GM12891 (cell line): ENCODE measurements at places on chromosomes 1 and 21.

GRCh38 chr21:28762357-28762735 lies 230.3 kb downstream of the LTN1 start:
- no peak for DNase-seq

- DNase-seq, result no peak
These were observed 15.8 kb downstream of the GADD45A start for GRCh38 chr1:67700692-67701410.

- no peak for DNase-seq
These were observed 17.2 kb downstream of the SPOCD1 start for GRCh38 chr1:31798433-31799195.

GRCh38 chr21:35366394-35367080 lies 317.4 kb upstream of the RUNX1 start:
- no peak for DNase-seq

DNA sequence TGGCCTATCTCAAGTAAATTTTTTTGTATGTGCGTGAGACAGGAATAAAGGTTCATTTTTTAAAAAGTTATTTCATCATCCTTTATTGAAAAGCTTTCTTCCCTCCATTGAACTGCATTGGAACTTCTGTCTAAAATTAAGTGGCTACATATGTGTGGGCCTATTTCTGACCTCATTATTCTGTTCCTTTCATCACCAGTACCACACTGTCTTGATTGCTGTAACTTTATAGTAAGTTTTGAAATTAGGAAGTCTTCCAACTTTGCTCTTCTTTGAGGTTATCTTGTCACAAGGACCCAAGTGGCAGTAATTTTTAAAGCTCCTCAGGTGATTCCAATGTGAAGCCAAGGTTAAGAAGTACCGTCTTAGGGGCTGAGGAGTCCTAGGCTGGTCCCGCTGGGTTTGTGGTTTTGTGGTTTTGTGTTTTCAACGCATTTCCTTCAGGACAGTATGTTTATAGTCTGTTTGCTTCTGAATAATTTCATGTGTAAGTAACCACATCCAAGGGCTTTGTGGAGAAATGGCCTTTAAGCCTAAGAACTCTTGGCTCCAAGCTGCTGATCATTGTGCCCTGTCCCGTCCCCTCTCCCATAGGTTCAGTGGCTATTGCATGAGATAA lies 12.4 kb upstream of the SCAF4 start:
- no peak for DNase-seq

GRCh38 chr1:224503161-224504118 lies 68.8 kb upstream of the WDR26 start:
- DNase-seq, result peak; percentile 80

DNA sequence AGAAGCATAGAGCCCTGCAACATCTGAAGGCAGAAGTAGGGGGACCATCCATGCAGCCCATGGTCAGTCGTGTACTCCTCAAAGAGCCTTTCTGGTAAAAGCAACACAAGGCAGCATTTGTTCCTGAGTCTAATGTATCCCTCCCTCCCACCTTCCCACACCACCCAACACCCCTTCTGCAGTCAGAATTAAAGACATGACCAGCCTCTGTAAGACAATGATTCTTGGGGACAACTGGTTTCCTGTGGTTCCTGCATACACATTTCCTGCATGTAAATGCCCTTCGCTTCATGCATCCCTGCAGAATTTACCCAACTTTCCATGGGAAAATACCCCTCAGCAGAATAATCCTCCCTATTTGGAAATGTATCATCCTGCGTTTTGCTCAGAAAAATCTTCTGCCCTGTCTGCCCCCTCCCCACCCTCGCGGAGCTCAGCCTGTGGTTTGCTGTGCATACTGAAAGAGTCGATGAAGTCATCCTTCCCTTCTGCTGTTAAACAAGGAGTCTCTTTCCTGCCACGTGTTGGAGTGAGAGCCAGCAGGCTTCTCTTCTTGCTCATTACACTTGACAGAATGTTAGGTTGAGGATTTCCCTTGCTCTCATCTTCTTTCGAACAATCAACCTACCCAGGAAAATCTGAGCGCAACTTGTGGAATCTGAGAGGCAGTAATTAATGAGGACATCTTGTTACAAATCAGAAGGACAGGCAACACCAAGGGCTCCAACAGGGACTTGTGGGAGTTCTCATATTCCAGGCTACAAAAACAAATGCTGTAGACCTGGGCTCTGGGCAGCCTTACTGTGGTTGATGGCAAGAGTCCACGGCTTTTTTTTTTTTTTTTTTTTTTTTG lies 4.7 kb downstream of the TNN start:
- peak; percentile 27 for DNase-seq

DNA sequence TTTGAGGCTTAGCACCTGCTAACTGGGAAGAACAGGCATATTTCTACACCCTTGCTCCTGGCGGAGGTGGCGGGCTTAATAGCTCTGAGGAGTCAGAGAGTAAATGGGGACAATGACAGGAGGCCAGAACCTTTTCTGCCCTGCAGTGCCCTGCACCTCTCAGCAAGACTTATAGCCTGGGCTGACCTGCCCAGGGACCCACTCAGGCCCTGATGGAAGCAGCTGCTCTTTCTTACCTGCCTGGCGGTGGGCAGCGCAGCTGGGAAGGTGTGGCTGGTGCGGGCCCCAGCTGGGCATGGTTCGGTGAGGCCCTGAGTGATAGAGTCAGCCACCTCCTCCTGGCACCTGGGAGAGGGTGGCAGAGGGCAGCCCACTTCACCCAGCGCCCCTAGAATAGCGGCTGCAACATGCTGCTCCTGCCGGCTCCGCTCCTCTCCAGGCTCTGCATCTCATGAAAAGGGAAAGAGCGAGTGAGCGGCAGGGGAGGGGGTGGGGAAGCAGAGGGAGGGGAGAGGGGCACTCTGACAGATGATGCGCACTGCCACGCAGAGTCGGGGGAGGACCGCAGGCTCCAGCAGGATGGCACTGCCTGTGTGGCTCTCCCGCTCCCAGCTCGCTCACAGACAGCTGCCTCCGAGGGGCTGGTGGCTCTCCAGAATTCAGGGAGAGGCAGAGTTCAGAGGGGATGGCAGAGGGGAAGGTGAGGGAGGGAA lies at the start of gene RGS8:
RGS8 (minus strand) TSS at position 472 of the 713 bp plus-strand sequence. CDS start 14,938 bp downstream, outside the sequence.
- DNase-seq, result no peak

DNA sequence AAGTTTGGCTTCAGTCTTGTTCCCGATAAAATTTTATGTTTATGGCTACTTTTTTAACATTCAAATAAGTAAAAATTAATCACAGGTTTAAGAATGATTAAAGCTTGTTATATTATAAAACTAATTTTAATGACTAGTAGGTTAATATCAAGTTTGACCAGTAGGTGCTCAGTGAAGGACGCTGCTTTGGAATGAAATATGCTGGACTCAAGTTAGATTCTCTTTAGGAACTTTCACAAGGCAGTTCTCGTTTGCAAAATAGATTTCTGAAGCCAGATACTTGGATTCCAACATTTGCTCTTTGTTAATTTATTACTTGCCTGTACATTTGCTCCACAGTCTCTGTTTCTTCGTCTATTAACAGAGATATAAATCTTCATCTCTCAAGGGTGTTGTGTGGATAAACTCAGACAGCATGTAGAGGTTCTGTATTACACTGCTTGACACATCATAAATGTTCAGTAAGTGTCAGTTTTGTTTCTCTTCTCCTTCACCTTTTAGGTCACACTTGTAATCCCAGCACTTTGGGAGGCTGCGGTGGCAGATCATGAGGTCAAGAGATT lies 432.8 kb upstream of the CHRM3 start:
- no peak for DNase-seq

GRCh38 chr1:31183927-31184554 lies 55.6 kb downstream of the NKAIN1 start:
- DNase-seq, result no peak

- DNase-seq, result no peak
These were observed 10.9 kb downstream of the PCSK9 start for GRCh38 chr1:55050283-55050682.

DNA sequence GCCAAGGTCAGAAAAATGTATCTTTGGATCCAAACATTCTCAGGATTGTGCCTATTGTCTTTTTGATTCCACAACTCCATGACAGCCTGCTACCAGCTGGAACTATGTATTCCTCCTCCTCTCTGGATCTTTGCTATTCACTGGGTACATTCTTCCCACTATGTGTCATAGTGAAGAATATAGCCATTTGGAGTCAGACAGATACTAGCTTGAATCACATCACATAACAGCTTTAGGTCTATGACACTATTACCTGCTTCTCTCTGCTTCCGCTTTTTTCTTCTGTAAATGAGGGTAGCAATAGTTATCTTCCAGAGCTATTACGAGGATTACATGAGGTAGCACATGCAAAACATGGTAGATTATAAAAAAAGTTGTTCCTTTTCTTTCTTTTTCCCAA lies 5.4 kb upstream of the EXO1 start:
- DNase-seq, result no peak

DNA sequence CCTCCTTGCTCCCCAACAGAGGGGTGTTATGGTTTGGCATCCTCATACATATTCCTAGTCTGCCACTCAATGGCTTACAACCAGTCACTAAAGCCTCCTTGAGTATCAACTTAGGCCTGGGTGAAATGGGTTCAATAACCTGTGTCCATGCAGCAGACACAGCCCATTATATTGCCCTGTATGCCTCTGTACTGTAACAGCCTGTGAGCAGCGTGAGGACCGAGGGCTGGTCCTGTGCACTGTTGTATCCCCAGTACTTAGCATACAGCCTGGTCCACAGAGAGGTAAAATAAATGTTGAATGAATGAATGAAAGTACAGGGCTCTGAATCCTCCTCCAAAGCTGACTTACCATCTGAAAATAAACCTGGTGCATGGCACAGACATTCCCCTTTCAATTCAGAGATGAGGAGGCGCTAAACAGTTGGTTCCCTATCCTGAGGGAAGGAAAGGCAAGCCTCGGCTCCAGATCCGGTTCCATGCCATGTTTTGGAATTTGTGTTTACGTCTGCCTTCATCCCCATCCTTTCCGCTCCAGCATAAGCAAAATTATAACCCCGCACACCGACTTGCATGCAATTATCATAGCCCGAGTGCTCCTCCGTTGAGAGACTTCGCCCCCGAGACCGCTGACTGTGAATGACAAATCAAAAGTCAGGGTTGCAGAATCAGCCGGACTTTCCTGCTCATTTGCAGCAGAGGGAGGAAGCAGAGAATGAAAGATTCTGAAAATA lies 45.0 kb upstream of the DNAJC6 start:
- no peak for DNase-seq

- DNase-seq, result no peak
These were observed 14.5 kb downstream of the RGS4 start for GRCh38 chr1:163083690-163084089.

DNA sequence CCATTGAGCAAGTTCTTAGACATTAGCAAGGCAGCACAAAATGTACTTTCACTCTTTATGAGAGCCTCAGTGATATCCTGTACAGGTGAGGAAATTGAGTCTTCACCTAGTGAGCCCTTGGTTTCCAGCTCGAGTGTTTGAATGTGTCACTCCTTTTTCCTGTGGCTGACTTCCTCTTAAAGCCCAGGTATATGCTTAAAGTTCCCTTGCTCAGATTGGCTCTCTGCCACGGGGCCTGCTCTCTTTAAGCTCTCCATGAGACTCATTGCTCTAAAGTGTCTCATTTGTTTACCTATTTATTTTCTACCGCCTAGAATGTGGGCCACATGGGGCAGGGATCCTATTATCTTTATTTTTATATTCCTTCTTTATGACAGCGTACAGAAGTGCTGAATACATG lies 324.9 kb downstream of the SIPA1L2 start:
- DNase-seq, result no peak

DNA sequence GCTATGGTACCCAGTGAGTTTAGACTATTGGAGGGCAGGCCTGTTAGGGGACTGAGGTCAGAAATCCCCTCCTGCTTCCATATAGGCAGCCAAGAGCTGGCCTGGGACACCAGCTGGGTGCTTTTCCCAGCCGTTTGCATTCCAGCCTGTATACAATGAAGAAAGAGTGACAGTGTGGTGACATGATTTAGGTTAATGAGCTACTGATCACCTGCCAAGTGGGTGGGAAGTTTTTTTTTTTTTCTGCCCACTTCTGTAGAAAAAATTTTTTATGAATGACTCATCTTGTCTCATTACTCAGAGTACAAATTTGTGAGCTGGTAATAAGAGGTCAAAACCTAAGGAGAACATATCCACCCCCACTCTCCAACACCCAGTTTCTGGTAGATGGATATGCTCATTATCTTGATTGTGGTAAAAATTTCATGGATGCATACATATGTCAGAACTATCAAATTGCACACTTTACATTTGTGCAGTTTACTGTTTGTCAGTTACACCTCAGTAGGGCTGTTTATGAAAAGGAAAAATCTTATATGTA lies 16.4 kb upstream of the CGN start:
- no peak for DNase-seq

- DNase-seq, result peak; percentile 60
These were observed 11.6 kb upstream of the TTC39A start for GRCh38 chr1:51341876-51342496.

- no peak for DNase-seq
These were observed 17.4 kb downstream of the ENSA start for GRCh38 chr1:150612014-150612345.

DNA sequence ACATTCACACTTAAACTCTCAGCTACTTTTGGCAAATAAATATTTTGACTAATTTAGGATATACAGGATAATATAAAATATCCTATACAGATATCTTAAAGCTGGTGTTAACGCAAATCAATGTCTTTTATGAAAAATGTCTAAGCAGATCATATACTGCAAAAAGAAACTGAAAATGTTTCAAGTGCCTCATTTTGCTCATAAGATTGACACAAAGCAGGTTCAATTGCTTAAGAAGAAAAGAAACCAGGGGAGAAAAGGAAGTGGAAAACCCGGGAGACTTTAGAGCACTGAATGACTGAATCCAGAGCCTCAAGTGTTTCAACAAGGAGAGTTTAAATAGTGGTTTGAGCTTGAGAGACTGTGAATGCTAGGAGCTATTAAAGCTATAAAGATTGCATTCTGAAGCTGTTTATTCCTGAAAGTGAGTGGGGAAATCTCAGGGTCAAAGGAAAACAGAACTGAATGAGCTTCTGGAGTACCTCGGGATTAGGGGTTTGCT lies 1943.0 kb downstream of the MRPL39 start:
- no peak for DNase-seq

GRCh38 chr1:172147541-172147940 lies 272.9 kb upstream of the C1orf105 start:
- DNase-seq, result no peak

DNA sequence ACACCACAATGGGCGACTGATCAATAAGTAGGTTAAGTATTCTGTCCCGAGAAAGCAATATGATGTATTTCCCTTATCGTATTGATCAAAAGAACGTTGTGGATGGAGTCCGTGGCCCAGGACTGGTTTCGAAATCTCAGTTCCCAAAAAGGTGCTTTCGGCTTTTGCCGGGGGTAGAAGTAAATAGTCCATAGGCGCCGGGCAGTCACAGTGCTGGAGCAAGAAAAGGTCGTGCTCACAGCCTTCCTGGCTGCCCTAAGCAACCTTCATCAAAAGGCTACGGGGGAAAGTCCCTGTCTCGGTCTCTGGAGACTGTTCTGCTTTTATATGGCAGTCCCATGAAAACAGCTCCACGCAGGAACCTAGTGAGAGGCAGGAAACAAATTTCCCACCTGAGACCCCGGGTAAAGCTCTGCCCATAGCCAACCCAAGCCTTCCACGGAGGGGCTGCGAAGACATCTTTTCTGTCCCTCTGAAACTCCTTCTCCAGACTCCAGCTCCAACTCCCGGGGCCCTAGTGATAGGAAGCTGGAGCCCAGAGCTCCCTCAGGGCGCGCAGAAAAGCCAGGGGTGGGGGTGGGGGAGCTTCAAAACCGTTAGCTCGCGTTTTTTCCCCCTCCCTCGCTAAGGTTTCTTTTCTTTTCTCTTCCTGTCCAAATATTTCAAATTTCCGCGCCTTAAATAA lies 7.0 kb downstream of the CDKN2C start:
- peak; percentile 24 for DNase-seq
